ENCODE measurements at places on chromosomes 2 and 18.

DNA sequence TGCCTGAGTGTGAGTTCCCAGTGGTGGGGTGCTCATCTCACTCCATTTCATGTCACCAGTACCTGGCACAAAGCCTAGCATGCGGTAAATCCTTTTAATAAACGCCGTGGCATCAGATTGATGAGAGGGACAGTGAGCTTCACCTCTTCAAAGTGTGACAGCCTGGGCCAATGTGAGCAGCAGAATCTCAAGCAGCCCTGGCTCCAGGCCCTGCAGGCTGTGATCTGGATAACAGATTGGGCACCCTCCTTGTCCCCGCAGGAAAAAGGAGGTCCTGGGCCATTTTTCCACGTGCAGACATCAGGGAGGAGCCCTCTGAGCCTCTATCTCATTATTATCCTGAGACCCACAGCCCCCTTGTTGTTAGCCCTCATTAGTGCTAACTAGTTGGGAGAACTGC, 34.8 kb downstream of the TET3 start:
- peak; percentile 71 for DNase-seq

DNA sequence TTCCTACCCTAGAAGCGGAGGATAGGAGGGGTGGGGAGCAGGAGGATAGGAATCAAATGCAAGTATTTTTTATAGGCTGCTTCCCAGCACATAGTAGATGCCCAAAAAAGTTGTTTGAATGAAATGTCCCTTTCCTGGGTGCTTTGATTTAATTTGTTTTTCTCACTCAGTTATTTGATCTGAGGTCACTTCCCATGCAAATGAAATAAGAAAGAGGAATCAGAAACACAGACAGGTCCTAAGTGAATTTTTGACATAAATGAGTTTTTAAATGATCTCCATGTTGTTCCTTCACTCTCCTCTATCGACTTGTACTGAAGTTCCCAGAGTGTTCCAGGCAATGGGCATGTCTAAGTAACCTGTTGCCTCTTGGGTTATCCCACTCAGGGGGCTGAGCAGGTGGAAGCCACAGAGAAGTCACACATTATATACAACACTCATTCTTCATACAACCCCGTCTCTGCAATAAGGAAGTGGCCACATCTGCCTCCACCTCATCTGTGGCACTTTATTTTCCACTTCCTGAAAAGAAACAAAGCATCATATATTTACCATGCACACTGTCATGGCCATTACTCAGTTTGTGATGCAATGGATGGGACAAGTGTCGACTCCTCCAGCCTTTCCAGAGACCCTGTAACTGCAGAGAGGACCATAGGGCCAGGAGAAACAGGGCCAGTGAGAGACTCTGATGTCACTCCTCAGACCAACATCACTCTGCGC, 81.9 kb upstream of the ZNF397 start:
- DNase-seq, result no peak

- no peak for DNase-seq
Observed at GRCh38 chr18:51490417-51490816, 292.9 kb upstream of the MEX3C start.

DNA sequence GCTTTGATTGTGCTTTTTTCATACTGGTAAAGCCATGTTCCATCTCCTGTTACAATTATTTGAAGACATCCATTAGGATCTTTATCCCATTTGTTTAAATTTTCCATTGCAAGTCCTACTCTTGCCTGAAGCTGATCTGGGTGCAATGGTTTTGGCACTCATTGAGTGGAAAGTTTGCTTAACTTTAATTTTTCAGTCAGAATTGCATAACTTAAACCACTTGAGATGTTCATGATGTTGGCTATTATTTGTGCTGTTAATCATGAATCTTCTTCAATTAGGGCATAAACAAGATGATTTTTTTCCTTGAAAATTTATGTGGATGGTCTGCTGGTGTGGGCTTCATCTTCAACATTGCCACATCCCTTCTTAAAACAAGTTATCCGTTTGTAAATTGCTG, 180.1 kb downstream of the ST6GAL2 start:
- DNase-seq, result no peak

DNA sequence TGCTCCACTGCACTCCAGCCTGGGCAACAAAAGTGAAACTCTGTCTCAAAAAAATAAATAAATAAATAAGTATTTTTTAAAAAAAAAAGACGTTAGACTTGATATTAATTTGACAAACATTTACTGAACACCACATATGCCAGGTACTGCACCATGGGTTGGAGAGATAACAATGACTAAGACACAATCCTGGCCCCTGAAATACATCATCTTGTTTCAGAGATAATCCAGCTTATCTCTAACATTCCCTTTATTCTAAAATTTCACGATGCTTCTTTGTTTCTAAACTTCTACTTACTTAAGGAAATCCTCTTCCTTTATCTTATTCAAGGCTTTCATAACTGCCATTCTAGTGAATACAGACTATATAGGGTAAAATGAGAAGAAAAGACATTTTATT, 55.0 kb upstream of the PEX13 start:
- DNase-seq, result no peak

GRCh38 chr18:63051928-63052327, 267.6 kb downstream of the BCL2 start:
- DNase-seq, result peak; percentile 73

DNA sequence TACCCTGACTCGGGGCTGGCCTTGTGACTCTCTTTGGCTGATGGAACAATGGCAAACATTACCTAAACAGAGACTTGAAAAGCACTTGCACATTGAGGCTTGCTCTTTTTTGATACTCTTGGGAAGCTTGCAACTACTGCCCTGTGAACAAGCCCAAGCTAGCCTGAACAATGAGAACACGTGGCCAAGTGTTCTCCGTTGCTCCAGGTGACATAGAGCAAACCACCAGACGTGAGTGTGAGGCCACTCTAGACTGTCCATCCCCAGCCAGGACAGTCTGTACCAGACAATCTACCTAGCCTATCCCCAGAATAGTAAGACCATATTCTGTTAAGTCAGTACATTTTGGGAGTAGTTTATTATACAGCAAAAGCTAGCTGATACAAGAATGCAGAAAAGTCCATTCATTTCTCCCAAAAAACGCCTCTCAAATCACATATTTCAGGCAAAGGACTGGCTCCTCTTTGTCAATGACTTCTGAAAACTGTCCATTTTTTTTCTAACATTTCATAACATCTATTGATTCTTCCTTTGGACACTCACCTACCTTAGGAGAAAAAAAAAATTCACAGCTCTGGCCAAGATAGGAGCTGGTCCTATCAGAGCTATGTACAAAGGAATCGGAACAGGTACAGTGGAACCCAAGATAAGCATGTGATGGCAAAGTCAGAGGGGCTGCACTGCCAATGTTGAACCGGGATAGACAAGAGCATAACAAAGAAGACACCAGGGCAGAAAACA, 142.1 kb upstream of the PKDCC start:
- no peak for DNase-seq

Data from NCI-H524 (cell line).